T follicular helper cell (primary cell): ENCODE measurements at places on chromosomes 13 and 19.

DNA sequence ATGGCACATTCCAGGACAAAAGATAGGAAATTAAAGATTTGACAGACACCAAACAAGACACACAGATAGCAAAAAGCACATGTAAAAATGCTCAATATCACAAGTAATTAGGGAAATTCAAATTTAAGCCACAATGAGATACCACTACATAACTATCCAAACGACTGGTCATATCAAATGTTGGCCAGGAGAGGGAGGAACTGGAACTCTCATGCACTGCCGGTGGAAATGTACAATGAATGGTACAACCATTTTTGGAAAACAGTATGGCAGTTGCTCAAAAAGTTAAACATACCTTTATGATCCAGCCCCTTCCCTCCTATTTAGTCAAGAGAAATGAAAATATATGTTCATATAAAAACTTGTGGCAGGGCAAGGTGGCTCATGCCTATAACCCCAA, 36.8 kb upstream of the CYP2S1 start:
- no peak for DNase-seq

- DNase-seq, result peak; percentile 7
These were observed 24.5 kb downstream of the CFAP97D2 start for GRCh38 chr13:114203536-114203935.

DNA sequence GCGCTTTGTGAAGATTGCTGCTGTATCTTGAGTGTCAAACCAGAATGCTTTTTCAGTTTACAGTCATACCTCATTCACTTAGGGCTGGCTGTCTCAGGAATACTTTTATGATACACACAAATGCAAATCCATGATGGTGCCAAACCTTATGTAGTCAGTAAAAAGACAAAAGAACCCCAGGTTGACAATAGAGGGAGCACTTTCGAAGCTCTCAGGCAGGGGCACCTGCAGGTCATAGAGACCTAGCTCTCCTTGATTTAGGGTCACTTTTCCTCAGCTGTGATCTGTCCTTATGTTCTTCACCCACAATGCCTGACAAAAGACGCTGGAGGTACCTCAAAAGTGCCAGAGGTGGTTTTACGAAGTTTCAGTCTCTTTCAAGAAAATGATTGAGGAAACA, 172.2 kb downstream of the DNAJC15 start:
- DNase-seq, result no peak

DNA sequence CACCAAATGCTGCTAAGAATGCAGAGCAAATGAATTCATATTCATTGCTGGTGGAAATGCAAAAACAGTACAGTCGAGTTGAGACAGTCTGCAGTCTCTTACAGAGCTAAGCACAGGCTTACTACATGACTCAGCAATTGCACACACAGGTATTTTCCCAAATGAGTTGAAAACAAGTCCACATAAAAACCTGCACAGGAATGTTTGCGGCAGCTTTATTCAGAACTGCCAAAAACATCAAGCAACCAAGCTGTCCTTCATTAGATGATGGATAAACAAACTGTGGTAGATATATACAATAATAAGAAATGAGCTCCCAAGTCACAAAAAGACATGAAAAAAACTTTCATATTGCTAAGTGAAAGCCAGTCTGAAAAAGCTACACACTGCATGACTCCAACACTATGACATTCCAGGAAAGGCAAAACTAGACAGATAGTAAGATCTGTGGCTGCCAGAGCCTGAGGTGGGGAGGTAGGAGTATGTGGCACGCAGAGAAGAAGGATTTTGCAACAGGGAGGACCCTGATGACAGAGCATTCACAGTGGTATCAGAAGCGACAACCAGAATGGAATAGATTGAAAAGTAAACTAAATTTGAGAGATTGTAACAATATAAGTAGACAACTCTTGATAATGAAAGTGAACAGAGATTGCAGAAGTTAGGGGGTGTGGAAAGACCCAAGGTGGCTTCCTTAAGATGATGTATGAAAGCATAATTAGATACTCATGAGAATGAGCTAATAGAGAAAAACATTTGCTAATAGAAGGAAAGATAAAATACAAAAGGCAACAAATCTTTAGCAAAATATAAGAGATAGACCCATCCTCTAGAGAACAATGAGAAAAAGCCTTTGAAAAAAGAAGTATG, 52.7 kb downstream of the TSC22D1 start:
- DNase-seq, result no peak

- DNase-seq, result no peak
These were observed 5.4 kb downstream of the LINGO3 start for GRCh38 chr19:2302319-2303210.
